Tongue (tissue), 3 donors: ENCODE measurements at places on chromosomes 3 and 15.
A peak's percentile ranks its signal among the peaks of the same experiment; 100 is the strongest.

- no peak for DNase-seq
Measured at GRCh38 chr3:84755860-84756259, 202.9 kb upstream of the CADM2 start.

GRCh38 chr3:22935040-22935439 lies 268.1 kb upstream of the UBE2E2 start:
- no peak for DNase-seq

GRCh38 chr3:177882124-177882648 lies 654.0 kb upstream of the KCNMB2 start:
- no peak for DNase-seq

DNA sequence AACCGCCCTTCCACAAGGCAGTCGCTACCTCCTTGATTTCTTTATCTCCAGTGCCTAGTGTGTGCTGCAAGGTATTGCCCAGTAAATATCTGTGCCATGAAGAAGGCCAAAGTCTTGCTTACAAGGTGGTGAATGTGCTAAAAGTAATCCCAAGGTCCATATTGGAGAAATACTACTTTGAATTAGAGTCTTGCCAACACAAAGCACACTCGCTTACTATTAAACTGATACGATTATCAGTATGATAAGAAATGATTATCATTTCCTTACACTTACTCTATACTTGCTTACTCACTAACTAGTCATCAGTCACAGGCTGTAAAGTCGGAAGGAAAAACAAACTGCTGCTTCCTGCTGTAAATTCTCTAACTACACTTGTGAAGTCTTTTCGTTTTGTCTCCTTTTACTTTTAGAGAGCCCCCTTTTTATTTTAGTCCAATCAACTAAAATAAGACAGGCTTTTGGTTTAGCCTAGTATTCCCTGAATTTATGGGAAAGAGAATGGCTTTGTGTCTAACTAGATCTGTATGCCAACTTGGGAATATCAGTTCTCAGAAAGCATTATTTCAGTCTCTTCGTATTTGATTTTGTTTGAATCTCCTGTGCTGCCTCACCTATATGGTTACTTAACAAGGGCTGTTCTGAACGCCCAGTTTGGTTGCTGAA lies 107.1 kb upstream of the TSC22D2 start:
- no peak for DNase-seq

GRCh38 chr3:140290105-140290504 lies 355.1 kb downstream of the CLSTN2 start:
- no peak for DNase-seq

- DNase-seq: no peak
Measured at GRCh38 chr3:126124896-126125295, 41.0 kb upstream of the SLC41A3 start.

DNA sequence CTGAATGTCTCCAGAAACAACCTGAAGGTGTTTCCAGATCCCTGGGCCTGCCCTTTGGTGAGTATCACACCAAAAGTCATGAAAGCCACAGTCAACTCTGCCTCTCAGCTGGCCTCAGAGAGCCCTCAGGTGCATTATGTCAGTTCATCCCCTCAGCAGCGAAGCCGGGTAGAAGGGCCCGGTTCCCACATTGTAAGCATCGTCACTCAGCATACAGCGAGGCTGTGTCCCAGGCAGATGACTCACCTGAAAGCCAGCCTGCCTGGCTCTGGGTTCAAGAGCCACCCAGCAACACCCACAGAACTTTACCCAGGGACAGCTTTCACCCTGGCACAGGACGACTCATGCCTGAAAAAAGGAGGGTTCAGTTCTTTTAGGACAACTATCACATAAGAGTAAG lies 91.6 kb downstream of the LRRK1 start:
- no peak for DNase-seq

- DNase-seq: no peak
Measured at GRCh38 chr3:123618076-123618708, 33.3 kb upstream of the HACD2 start.

DNA sequence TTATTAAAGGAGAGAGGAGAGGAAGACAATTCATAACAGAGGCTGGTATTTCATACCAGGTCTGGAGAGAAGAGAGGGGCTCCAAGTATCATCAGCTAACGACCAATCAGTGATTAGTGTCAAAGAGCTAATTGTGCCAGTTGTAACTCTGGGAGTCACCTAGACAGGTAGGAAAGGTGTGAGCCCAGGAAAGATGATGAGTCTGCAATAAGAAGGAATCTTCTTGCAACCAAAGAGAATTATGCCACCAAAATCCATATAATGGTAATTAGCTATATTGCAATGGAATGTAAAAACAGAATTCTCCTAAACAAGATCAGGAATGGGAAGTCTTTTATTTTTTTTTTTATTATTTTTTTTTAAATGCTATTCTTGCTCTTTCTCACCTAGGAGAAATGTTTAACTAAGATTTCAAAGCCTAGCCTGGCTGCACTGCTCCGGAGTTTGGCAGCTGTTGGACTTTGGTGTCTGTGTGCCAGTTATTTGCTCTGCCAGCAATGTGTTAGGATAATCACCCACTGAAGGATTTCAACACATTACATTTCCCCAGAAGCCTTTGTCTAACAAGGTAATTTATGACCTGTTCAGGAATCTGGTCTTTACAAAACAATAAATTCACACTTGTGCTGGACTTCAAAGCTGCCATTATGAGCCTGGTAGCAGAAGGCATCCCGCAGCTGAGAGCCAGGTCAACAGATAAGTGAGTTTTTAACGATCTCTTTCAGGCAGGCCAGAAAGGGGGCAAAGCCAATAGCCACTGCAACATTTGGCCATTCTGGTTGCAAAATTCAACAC lies 89.4 kb downstream of the FOXB1 start:
- peak; percentile 14 for DNase-seq

- no peak for DNase-seq
Measured at GRCh38 chr15:63449731-63450130, 54.7 kb upstream of the USP3 start.

- peak; percentile 67 for DNase-seq
Measured at GRCh38 chr3:171157286-171157685, 130.8 kb upstream of the SLC2A2 start.

- DNase-seq: no peak
Measured at GRCh38 chr3:79751703-79752102, 16.1 kb downstream of the ROBO1 start.
